Right renal pelvis (tissue), 4 donors: ENCODE measurements at places on chromosomes 3 and 15. TPM values are rescaled to one million over a fixed set of nuclear protein-coding genes. Genes with fewer than 3 reads are reported as not detected.

CPLX3 gene
- 0.13 TPM for polyA plus RNA-seq

ABTB1 gene
- 25.5 TPM for polyA plus RNA-seq

DNA sequence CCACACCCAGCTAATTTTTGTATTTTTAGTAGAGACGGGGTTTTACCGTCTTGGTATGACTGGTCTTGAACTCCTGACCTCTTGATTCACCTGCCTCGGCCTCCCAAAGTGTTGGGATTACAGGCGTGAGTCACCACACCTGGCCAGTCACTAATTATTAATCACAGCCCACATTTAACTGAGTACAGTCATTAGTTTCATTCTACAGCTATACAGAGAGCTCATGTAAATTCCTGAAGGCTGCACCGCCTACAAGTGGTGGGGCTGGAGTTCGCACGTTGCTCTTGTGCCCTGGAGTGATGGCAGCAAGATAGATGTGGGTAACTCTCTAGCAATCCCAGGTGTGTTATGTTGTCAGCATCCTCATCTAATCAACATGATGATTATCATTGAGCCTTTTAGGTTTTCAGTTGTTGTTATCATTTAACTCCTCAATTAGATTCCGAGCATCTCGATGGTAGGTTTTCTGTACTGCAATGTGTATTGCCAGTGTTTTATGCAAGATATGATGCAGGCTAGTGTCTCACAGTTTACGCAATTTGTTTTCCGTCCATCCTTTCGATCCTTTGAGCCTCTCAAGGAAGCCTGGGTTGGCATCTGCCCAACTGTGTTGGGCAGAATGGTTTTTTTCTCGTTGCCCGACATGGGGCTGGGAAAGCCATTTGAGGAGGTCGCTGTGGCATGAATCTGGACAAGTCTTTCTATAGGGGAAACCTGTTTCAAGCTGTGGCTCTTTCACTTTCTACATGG, 216.3 kb downstream of the LPP start:
- no peak for DNase-seq

GOLGA8G gene
- not detected for polyA plus RNA-seq

GRCh38 chr15:92393980-92394308, 263 bp downstream of the ST8SIA2 start:
- DNase-seq, result no peak

DNA sequence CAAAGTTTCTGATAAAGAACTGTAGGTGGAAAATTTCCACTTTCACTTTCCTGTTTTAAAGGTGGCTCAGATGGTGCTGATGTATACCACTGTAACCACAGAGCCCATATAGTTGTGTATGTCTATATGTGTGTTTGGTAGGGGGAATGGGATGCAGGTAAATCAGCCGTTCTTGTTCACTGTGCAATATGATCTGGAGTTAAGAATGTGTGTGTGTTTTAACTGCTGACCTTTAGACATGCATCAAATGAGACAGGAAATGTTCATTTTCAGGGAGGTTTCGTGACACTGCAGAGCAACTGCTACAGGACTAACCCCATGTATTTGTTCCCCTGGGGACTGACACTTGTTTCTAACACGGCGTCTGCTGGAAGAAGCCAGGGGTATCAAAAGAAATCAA, 180.5 kb downstream of the TAFA4 start:
- DNase-seq, result no peak

GRCh38 chr3:112769286-112769978, 77.2 kb downstream of the CD200R1L start:
- no peak for DNase-seq

GRCh38 chr3:25593001-25593400, 71.7 kb downstream of the TOP2B start:
- no peak for DNase-seq

- DNase-seq, result no peak
Measured at GRCh38 chr3:171165499-171165921, 139.0 kb upstream of the SLC2A2 start.

GRCh38 chr15:52491472-52491871, 37.2 kb downstream of the MYO5A start:
- DNase-seq, result no peak

VGLL3 gene
- polyA plus RNA-seq, result 4.8 TPM

GRCh38 chr3:15331606-15332404, 581 bp downstream of the SH3BP5 start:
- DNase-seq, result no peak

NR2F2 gene
- 401 TPM for polyA plus RNA-seq

PRRT3 gene
- 4.5 TPM for polyA plus RNA-seq

HTR3E gene
- polyA plus RNA-seq, result 0.19 TPM

GRCh38 chr3:133119176-133119575, 81.0 kb downstream of the TMEM108 start:
- DNase-seq, result no peak

GRCh38 chr3:46349484-46350261, 4.2 kb upstream of the CCR2 start:
- no peak for DNase-seq

EPB42 gene
- 1.5 TPM for polyA plus RNA-seq

DNA sequence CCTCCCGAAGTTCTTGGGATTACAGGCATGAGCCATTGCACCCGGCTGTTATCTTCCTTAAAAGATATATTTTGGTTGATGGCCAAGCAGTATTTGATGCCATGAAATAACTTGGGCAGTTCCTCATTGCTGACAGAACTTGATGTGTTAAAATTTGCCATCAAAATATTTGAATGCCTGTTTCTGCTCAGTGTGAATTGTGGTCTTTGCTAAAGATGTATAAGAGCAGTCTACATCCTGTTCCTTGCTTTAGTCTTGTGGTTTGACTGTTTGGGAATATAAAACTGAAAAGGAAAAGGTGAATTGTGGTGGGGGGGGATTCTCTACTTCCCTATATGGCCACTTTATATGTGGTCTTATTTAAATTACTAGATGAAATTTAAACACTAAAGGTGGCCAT, 14.0 kb downstream of the TRIM71 start:
- no peak for DNase-seq

DNA sequence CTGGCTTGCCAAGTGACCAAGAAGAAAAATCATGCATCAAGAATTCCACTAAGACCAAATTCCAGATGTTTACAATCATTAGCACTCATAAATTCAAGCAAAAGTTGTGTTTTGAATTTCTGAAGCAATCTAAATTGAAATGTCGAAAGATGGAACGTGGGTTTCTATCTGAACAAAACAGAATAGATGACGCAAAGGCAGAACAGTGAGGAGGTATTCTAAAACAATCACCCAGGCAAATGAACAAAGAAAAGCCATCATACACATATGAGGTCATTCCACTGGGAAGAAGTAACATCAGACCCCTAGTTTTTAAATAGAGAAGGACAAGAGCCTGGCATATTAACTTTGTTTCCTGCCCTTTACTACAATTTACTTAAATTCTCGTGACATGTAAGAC, 58.0 kb downstream of the MCF2L2 start:
- no peak for DNase-seq

ST6GAL1 gene
- polyA plus RNA-seq, result 79.3 TPM

TMEM158 gene
- polyA plus RNA-seq, result 9.5 TPM

DNA sequence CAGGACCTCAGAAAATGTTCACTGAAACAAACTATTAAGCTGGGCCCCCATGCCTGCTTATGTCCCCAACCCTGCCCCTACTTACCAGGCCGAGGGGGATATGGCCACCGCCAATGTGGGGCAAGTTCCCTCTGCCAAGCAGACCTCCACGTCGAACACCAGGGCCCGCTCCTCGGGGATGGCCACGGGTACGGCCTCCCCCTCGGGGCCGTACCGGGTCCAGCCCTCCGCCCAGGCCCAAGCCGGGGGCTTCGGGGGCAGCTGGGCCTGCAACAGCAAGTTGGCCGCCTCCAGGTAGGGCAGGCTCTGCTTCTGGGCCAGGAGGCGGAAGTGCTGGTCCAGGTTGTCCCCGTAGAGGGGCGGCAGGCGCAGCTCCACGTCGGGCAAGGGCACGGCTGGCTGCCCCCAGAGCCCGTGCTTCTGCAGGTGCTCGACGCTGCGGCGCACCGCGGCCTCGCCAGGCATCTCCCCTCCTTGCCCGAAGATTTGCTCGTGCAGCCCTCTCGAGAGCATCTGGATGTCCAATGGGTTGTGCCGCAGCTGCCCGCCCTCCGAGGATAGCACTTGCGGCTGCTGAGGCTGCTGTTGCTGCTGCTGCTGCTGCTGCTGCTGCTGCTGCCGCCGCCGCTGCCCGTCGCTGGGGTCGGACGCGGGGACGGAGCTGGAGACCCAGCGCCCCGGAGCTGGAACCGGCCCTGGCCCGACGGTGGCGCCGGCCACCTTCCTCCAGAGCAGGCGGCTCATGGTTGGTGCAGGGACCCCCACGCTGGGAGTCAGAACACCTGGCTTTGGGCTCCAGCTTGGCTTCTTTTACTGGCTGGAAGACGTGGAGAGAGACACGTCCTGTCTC, 1.4 kb downstream of the POLG start:
- DNase-seq, result no peak

DNA sequence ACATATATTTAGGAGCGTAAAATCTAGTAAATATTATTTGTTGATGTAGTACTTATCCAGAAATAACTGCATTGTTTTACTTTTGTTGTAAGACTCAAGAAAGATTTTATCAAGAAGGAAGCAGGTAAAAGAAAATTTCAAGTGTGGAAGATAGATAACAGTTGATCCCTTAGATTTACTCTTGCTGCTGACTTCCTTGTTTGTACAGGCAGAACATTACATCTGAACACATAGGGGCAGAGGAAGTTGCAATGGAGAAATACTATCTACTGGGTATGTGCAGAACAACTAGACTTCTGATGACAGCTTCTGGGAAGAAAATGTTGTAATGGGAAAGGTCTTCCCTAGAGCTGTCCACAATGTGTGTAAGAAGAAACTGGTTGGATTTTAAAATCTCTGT, 350.6 kb downstream of the NLGN1 start:
- DNase-seq, result no peak

DNA sequence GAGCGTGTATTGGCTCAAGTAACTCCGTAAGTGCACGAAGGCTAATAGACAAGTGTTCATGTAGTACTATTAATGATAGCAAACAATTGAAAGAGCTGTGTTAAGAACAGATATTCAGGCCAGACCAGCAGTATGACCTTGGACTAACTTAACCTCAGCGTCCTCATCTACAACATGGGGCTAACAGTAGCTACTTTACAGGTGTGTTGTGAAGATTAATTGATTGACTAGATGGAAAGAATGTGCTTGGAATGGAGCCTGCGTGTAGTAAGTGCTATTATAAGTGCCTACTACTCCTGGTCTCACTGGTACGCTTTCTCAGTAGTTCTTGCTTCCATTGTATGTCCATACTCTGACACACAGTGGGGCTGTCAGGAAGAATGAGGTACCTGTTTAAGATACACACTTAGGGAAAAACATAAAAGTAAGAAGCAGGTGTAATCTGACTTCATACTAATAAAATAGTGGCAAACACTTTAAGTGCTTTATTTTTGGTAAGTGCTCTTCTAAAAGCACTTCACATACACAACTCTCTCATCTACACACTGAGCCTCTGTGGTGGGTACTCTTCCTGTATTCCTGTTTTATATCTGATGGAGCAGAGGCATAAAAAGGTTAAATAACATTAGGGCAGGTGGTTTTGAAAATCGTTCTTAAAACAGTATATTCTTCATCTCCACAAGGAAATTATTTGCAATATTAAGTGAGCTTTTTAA, 24.3 kb upstream of the FBXL22 start:
- DNase-seq, result no peak

- no peak for DNase-seq
Measured at GRCh38 chr3:57791245-57791644, 35.1 kb downstream of the SLMAP start.

DNA sequence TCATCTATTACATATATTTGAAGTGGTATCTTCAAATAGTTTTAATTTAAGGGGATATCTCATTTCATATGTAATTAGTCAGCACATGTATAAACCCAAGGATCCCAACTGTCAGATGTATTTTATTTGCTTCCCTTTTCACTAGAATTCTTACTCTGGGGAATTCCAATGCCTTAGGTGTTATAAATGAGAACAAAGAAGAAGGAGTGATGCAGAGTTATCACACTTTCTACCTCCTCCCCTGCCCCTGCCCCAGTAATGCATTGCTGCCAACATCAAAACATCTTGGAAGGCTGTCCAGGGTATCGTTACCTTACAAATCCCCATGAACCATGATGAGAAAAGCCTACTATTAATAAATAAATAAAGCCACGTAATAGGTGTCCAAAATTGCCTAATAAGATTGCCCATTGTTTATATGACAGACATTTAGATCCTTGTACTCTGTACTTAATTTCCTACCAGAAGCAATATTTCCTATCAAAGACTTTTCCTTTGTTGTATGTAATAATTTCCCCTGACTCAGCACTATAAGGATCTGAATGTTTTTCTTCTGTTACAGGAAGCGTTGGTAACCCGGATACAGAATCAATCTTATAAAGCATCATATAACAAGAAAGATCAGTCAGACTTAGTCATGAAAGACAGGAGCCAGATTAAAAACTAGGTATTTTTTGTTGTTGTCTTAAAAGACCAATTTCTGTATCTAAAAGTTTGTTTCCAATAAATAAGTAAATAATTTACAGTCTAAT, 38.8 kb downstream of the CBLB start:
- no peak for DNase-seq
